Pons (tissue), 1 donor: ENCODE measurements at places on chromosomes 6 and 20.

DNA sequence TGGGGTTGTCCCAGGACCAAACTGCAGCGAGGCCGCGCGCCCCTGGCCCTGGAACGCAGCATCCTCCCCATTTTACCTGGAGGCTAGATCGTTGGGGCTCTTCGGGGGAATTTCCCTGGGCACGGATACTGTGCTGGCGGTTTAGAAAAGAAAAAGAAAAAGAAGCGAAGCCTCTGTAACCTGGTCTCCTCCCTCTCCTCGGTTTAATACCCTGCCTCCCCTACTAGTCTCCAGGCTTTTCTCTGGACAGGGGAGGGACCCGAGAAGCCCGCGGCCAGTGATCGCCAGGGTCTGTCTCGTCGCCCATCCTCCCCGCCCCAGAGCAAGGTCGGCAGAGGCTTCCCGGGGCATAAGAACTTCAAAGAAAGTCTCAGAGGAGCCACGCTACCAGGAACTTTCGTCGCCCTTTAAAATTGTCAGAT, 6.1 kb upstream of the LAMP5 start:
- no peak for DNase-seq

DNA sequence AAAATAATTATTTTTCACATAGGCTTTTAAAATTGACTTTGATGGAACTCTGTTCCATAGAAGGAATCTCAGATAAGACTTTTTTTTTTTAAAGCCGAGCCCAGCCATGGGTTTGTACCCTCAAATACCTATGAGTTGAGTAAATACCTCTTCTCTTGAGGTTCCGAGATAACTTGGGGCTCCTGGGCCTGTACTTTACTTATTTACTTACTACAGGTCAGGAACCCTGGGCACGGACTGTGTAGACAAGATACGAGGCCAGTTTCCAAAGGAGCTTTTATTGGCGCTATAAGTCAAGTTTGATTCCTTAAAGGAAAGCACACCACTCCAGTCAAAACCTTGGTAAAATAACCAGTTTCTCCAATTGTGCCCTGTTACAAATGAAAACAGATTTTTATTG, 7.5 kb downstream of the AFG1L start:
- no peak for DNase-seq

- no peak for DNase-seq
Observed at GRCh38 chr6:56510984-56511531, 131.6 kb downstream of the DST start.

- no peak for DNase-seq
Observed at GRCh38 chr6:108168501-108169463, 3.0 kb downstream of the NR2E1 start.

DNA sequence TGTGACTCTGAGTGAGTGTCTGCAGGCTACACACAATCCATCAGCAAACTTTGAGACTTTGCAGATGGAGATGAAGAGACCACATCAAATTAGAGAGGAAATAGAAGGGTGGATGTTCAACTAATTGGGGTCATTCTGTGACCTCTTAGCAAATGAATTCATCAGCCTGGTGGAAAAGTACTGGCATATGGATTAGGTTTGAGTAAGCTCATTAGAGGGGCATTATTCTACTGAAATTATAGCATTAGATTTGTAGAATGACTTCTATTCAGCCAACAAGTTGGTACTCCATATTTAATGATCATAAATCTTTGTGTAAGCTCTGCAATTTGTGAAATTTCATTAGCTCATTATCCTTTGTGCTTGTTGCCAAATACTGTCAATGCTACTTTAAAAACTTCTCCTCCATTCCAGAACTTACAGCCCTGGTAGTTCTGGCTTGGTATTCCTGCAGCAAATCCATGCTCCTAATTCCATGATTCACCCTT, 63.8 kb downstream of the ADTRP start:
- DNase-seq = no peak

DNA sequence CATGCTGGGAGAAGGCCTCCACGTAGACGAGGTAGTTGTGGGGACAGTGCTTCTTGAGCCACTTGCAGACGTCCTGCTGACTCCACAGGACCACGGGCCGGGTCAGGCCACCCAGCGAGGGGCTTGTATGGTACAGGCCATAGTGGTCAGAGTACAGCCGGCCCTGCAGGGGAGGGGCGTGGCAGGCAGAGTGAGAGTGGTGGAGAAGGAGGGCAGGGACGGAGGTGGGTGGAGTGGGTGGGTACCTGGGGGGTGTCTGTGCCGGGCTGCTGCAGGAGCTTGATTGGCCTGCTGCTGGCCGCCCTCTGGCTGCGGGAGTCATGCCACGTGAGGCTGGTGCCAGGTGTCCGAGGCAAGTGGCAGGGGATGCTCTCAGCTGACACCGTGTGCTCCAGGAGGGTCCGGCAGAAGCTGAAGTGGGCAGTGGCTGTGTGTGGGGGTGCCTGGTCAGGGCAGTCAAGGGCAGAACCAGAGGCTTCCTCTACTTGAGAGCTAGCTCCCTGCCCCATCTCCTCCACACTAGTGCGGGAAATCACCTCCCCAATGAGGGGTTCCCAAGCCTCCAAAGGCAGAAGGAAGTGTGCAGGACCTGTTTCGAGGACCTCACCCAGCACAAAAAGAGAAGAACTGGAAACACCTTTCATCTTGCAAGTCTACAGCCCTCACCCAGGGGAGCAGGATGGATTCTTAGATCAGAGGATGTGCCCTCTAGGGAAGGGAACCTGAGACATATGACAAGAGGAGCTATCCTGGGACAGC, 2.3 kb downstream of the SAMD10 start:
- no peak for DNase-seq

- peak; percentile 64 for DNase-seq
Observed at GRCh38 chr6:142474531-142475289, 172.9 kb downstream of the ADGRG6 start.

GRCh38 chr20:56778765-56779195, 149.7 kb downstream of the TFAP2C start:
- DNase-seq = no peak

DNA sequence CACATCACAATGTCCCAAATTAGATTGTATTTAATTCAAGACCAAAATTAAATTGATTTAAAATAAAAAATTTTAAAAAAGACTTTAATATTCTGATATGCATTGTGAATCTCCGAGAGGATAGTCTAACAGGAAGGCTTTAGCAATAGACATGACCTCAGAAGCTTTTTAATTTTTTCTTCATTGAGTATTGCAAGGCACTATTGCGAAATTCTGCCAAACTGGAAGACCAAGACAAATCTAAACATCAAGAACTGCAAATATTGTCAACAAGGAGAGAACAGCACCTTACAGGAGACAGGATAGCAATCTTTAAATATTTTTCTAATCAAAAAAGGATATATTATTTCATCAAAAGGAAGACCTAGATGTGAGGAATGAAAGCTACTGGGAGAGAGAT, 56.9 kb downstream of the BMP5 start:
- DNase-seq = no peak

DNA sequence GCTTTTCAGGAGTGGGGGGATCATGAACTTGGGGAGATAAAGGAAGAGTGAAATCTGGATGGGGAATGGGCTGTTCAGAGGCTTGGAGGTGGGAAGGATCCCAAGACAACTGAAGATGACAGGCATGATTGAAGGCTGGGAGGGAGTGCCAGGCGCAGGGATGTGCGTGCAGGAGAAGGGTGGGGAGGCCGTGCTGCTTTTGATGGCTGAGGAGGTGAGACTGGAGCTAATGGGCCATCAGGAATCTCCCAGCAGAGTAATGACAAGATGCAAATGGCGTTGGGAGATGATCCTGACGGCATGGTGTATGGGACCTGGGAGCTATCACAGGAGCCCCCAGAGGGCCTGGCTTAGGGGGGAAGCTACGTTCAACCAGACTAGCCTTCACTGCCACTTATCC, 1.6 kb downstream of the CPNE5 start:
- DNase-seq = no peak

DNA sequence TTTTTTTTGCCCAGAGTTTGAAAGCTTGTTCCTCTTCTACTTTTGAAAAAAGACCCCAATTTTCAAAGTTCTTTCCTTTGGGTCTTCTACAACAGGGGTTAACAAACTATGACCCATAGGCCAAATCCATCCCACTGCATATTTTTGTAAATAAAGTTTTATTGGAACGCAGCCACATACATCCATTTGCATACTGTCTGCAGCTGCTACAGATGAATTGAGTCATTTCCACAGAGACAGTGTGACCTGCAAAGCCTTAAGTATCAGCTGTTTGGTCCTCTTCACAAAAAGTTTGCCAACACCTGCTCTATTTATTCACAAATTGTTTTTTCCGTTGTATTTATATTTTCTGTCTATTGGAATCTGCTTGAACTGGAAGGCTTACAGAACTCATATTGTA, 189.2 kb downstream of the TBC1D7 start:
- no peak for DNase-seq

DNA sequence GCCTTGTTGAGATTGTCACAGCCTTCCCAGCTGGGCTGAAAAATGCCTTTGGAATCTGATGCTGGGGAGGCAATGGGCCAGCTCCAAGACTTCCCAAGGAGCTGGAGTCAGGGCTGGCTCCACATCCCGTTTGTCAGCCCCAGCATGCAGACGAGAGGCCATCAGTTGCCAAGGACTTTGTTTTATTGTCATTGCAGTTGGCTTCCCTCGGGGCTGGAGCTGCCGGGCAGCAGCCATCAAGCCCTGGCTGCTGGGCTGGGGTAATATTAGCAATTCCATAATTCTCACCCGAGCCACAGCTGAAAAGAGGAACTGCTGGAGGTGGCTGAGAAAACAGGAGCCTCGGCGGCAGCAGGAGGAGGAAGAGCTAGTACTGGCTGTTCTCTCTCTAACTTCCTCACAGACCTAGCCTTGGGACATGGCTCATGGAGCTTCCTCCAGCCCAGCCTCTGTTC, 182.5 kb downstream of the CDC5L start:
- DNase-seq = peak; percentile 62

- no peak for DNase-seq
Observed at GRCh38 chr6:9594746-9595145, 820.1 kb downstream of the TFAP2A start.

DNA sequence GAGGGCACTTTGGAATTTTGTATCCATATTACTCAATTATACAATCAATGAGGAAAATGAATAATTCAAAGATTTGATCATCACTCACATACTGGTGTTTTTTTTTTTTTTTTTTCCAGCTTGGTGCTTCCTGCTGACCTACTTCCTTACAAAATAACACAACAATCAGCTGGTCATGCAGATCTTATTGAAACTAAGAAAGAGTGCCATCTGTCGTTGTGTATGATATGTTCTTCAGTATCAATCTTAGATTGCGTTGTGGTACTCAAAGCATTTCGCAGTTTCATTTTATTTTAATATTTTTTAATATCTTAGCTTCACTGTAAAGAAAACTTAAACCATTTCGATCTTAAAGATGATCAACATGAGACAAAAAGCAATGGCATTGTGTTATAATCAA, 155.6 kb downstream of the OGFRL1 start:
- DNase-seq = peak; percentile 41

DNA sequence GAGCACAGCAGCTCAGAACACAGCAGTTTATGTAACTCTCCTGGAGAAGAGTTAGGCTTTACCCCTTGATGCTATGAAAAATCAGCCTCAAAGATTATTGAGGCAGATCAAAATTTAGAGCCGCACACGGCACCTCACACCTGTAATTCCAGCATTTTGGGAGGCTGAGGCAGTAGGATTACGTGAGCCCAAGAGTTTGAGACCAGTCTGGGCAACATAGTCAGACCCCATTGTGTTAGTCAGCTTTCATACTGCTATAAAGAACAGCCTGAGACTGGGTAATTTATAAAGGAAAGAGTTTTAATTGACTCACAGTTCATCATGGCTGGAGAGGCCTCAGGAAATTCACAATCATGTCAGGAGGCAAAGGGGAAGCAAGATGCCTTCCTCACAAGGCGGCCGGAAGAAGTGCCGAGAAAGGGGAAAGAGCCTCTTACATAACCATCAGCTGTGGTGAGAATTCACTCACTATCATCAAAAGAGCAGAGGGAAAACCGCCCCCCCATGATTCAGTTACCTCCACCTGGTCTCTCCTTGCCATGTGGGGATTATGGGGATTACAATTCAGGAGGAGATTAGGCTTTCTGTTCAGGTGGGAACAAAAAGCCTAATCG, 87.7 kb downstream of the SGK1 start:
- peak; percentile 76 for DNase-seq

GRCh38 chr6:136011475-136011874, 160.0 kb downstream of the PDE7B start:
- no peak for DNase-seq

DNA sequence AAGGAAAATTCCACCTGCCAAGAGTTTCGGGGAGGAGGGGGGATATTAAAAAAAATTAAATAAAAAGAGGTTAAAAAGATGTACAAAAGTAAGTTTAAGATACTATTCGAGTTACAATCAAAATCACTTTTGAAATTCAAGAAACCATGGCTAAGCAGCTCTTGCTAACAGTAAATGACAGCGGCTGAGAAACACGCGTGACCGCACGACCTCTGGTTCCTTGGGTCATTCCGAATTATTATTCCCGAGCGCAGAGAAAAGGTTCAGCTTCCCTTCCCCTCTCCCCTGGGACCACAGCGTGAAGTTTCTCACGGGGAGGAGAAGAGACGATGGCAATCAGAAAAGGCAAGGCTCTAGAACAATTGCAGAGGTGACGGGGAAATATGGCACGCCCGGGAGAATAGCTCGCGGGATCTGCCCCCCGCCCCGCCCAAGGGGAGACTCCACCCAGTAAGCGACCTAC, 496 bp downstream of the TMEM242 start:
- peak; percentile 61 for DNase-seq

GRCh38 chr6:39380837-39381549, 58.5 kb upstream of the KCNK16 start:
- DNase-seq = no peak

DNA sequence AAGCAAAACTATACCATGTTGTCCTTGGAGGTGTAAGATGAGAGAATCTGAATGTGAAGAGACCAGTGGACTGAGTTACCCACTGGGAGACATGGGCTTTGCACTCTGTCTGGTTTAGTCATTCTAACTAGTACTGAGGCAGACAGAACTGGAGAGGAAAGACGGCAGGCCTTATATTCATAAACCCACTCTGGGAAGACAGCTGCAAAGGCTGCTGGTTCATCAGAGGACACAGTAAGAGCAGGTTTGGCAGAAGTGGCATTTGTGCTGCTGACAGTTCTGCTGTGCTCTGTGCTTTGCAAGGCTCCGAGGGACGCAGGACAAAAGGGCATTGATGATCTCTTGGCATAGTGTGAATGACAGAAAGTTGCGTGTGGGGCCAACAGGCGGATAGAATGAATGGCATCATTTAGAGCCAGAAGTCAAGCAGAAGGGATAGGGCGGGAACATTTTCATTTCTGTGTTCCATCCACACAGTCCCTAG, 142.3 kb upstream of the TENT5A start:
- DNase-seq = peak; percentile 100

- no peak for DNase-seq
Observed at GRCh38 chr20:45927071-45927878, 7.2 kb upstream of the PCIF1 start.

DNA sequence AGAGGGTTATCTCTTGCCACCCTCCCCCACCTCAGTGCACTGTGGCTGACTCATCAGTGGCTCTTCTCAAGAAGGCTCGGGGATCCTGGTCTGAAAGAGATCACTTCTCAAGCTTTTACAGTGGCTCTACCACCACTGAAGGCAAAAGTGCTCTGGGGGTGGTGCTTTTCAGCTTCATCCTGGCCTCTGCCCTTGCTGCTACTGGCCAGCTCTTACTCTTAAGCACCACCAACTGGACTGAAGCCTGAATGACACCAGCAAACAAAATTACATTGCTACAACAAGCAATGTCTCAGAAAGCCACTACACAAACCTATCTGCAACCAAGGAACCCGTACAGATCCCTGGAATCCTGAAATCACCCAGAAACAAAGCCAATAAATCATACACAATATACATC, 402.1 kb downstream of the EPHA7 start:
- no peak for DNase-seq

- no peak for DNase-seq
Observed at GRCh38 chr6:169062272-169062671, 191.4 kb downstream of the THBS2 start.
